ENCODE measurements at places on chromosomes 5 and 9.

DNA sequence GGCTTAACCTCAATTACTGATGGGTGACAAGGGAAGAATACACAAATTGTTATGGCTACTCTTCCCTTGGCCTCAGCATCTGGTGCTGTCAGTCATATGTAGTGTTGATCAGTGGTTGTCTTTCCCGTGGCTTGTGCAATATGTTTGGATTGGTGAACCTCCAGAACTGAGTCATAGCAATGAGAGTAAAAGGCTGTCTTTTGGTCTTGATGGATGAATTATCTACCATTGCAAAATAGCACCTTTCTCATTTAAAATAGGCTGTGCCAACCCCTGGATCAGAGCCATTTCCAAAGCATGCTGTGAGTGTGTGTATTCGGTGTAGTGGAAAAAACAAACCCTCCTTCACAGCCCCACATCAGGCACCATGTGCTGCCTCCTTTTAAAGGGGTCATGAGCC is 14.6 kb upstream of the F2R start:
- DNase-seq, result no peak

- DNase-seq, result no peak
Measured at GRCh38 chr9:97830884-97831829, 21.9 kb upstream of the FOXE1 start.

DNA sequence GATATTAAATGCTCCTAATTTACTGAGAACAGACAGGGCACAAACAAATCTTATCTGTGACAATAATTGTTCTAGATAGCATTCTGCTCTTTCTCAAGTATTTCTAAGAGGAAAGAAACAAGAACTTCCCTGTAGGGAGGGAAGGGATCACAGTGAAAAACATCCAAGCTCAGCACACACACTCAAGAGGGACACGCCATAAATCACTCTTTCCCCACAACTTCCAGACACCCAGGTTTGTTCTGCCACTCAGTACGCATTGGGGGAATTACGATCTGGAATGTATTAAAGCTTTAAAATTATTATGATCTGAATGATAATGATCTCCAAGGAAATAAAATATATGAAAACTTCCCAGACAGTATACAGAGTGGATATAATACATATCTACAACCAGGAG is 221.4 kb downstream of the GNA14 start:
- DNase-seq, result no peak

DNA sequence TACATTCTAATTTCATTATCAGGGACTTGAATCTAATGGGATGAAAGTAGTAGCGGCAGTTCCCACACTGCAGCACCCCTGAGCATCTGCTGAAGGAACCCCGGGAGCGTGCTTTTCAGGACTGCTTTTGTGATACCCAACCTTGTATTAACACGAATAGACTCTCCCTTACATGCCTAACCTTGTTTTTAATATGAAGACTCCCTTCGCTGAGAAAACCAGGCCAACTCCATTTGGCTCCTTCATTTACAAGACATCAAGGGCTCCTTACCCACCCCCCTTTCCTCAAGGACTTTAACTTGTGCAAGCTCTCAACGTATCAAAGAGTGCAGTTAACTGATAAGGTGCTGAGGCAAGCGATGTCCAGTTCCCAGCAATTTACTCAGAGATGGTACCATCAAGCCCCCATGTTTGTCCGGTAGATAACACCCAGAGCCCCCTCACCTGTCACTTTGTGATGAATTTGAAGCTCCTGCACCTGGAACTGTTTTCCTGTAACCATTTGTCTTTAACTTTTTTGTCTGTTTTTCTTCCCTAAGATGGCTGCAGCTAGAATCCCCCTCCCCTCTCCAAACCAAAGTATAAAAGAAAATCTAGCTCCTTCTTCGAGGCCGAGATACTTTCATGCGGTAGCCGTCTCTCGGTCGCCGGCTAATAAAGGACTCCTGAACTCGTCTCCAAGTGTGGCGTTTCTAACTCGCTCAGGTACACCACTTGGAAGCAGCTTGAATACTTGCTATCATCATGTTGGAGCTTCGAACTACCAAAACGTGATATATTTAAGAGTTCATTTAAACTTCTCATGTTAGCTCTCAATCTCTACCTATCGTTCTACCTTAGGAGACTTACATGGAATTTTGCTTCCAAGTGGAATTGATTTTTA is 10.7 kb downstream of the HNRNPH1 start:
- DNase-seq, result peak; percentile 36

GRCh38 chr9:107751567-107752210 is 262.1 kb upstream of the KLF4 start:
- peak; percentile 3 for DNase-seq

DNA sequence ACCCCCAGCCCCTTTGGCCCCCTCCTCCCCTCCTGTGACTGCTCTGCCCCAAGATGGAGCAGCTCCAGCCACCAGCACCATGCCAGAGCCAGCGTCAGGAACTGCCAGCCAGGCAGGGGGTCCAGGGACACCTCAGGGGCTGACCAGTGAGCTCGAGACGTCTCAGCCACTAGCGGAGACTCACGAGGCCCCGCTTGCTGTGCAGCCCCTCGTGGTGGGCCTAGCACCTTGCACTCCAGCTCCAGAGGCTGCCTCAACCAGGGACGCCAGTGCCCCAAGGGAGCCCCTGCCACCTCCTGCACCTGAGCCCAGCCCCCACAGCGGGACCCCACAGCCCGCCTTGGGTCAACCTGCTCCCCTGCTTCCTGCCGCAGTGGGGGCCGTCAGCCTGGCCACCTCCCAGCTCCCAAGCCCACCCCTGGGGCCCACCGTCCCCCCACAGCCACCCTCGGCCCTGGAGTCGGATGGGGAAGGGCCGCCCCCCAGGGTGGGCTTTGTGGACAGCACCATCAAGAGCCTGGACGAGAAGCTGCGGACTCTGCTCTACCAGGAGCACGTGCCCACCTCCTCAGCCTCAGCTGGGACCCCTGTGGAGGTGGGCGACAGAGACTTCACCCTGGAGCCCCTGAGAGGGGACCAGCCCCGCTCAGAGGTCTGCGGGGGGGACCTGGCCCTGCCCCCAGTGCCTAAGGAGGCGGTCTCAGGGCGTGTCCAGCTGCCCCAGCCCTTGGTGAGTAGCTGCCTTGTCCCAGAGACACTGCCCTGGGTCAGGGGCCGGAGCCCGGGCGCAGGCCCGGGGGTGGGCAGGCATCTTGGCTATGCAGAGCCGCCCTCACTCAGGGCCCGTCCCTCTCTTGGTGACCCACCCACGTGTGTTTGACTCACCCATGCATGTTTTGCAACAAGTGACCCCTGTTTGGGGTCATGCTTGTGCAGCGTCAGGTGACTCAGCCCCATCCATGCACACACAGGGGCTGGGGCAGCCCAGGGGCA is 105.2 kb downstream of the WNK2 start:
- DNase-seq, result no peak

- DNase-seq, result no peak
Measured at GRCh38 chr5:174293006-174293405, 247.5 kb downstream of the NSG2 start.

- no peak for DNase-seq
Measured at GRCh38 chr5:143543358-143544255, 140.1 kb upstream of the NR3C1 start.

GRCh38 chr9:89564346-89564878 is 40.4 kb upstream of the GADD45G start:
- no peak for DNase-seq

DNA sequence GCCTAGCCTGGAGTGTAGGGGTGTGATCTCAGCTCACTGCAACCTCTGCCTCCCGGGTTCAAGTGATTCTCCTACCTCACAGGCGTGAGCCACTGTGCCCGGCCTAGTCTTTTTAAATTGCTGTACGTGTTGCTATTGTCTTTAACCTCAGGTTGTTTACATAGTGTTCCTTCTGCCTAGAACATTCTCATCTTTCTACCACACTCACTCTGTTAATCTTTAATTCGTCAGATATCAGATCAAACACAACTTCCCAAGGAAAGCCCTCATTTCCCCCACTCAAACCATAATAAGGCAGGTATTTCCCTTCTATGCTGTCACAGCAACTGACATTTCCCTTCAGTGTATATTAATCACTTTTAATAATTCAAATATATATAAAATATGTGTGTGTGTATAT is 1310.0 kb upstream of the C9orf72 start:
- DNase-seq, result no peak

DNA sequence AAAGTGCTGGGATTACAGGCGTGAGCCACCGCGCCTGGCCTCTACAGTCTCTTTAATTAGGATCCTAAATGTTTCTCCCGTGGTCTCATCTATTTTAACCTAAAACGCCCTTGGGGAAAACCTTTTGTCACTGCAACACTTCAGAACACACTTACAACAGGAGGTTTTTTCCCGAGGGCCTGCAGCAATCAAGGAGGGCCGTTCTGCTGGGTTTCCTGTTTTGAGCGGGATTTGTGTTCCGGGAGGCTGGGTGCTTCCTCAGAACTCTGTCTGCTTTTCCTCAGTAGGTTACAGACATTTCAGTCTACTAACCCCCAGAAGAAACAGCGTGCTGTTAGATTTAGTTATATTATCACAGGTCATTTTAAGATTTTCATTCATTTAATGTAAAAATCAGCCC is 65.4 kb upstream of the IRX4 start:
- DNase-seq, result no peak

- no peak for DNase-seq
Measured at GRCh38 chr9:71403106-71403505, 281.7 kb upstream of the TRPM3 start.

Measured in CD4-positive, alpha-beta T cell treated with Interleukin-10 for 1 hour (primary cell).